ENCODE measurements at places on chromosomes 5 and 9.

DNA sequence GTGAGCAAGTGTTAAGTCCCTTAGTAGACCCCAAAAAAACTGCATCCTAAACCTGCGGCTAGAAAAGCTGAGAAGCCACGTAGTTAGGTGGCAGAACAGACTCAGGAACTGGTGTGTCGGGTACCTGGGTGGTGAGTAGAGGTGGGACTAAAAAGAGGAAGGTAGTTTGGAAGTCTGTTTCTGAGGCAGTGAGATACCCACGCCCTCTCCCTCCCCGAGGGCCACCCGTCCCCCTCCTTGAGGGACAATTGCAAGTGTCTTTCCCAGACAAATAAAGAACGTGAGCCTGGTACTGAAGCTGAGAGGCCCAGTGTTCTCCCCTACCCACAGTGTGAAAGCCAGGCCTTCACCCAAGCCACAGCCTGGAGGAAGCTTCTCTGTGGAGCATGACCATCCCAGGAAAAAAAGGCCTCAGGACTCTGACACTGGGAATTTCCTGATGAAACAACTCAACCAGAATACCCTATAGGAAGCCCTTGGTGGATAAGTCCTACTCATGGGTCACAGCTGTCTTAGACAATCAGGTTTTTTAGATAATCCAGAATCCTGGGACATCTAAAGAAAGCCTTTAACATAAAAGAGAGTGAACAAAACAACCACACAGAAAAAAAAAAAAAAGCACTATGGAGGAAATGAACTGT lies 7.0 kb upstream of the CD74 start:
- no peak for DNase-seq

- no peak for DNase-seq
Measured at GRCh38 chr9:95952471-95952870, 77.0 kb downstream of the ERCC6L2 start.

DNA sequence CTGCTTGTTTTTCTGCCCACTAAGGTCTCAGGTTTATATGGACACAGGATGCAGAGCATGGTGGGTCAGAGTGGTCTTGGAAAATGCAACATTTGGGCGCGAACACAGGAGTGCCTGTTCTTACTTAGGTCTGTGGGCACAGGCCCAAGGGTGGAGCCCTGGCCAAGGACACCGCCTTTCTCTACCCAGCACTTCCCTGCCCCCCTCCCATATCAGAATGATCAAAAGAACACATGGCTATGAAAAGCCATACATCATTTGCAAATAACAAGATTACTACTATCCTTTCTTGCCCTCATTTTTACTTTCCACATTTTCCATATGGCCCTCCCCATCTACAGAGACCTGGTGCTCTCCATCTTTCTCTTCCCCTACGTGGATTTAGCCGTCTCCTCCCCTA lies 162.2 kb downstream of the ENC1 start:
- no peak for DNase-seq

DNA sequence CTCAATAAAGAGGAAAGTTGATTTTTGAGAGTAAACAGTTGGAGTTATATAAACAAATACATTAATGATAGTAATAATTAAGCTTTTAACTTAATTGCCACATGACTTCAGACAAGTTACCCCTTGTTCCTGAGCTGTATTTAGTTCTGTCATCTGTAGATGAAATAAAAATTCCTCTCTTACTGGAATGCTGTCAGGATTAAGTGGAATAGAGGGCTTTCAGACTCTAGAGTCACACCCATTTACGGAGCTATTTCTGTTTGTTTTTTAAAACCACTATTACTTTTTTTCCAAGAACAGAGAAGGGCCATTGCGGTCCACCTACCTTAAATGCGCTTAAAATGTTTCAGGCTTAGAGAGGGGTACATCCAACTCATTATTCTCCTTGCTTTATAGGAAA lies 170.6 kb downstream of the CHSY3 start:
- DNase-seq = no peak

DNA sequence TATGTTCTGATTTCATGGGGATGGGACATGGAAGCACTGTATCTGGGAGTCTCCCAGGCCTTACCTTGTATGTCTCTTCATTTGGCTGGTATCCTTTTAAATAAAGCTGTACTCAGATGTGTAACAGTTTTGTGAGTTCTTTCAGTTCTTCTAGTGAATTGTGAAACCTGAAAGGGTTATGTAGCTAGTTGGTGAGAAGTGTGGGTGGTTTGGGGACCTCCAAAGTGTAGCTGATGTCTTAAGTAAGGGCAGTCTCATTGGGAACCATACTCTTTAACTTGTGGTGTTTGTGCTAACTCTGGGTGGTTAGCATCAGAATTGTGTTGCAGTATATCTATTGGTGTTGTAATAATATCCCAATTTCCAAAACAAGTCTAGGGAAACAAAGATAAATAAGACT lies 166.9 kb upstream of the CCNH start:
- no peak for DNase-seq

- no peak for DNase-seq
Measured at GRCh38 chr9:31078175-31078574, 1306.3 kb upstream of the ACO1 start.

- peak; percentile 4 for DNase-seq
Measured at GRCh38 chr9:133509179-133510083, 15.3 kb downstream of the MYMK start.

- DNase-seq = no peak
Measured at GRCh38 chr5:10059980-10060379, 189.7 kb downstream of the ATPSCKMT start.

DNA sequence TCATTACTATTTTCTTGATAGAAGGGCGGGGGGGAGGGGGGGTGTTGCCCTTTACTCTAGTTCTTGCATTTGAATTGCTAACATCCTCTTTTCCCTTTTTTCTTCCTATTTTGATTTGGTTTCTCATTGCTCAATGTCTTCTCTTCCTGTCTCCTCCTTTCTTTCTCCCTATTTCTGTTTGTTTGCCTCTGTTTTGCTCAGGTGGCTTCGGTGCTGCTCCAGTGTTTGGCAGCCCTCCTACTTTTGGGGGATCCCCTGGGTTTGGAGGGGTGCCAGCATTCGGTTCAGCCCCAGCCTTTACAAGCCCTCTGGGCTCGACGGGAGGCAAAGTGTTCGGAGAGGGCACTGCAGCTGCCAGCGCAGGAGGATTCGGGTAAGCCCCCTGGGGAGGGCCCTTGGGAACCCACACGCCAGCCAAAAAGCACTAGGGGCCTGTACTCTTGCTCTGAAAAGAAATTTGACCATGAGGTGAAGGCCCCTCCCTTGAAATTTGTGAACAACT lies 48.3 kb downstream of the FAM78A start:
- no peak for DNase-seq

DNA sequence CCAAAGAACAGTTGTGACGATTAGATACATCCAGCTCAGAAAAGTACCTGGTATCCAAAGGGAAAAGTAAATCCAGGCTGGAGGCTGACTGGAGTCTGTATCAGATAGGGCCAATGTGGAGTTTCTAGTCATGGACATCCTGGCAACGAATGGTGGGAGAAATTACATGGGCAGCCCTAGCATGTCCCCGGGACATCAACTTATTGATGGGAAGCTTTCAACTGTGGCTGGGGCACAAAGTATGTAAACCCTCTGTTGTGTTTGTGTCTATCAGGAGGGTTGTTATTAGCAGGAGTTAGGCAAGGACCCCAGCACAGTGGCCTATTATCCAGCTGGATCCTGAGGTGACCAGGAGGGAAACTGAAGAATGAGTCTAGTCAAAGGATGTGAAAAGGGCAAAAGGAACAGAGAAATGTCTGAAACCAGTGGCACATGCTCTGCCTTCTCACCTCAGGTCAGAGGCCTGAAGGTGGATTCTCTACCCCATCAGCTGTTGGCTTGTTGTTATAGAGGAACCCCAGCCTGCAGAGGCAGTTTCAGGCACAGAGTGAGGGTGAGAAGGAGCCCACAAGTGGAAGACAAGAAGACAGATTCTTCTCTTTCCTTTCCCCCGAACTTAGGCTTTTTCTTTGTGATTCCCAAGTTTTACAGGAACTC lies 19.9 kb downstream of the IFNW1 start:
- DNase-seq = no peak

- DNase-seq = no peak
Measured at GRCh38 chr9:81902626-81903025, 25.6 kb upstream of the SPATA31D4 start.

- no peak for DNase-seq
Measured at GRCh38 chr5:90084342-90084741, 325.2 kb downstream of the CETN3 start.

DNA sequence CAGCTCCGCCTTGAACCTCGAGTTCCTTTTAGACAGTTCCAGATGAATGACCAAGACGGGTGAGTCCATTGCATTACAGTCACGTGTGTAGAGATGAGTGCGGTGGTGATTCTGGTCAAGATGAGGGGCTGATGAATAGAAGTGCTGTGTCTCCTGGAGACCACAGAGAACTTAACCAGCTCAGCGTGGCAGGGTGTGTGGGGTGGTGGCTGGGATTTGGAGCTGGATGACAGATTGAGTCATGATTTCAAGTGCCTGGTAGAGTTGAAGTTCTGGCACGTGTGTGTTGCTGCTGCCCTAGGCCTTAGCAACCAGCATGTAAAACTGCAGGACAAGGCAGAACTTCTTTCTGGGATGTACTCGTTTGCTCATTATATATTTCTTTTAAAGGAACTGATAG lies 53.3 kb downstream of the PRRC2B start:
- no peak for DNase-seq

Measured in CD4-positive, alpha-beta T cell treated with Interleukin-21 for 1 hour (primary cell).